Neural progenitor cell (in vitro differentiated cells): ENCODE measurements at places on chromosomes 13 and 19.

DNA sequence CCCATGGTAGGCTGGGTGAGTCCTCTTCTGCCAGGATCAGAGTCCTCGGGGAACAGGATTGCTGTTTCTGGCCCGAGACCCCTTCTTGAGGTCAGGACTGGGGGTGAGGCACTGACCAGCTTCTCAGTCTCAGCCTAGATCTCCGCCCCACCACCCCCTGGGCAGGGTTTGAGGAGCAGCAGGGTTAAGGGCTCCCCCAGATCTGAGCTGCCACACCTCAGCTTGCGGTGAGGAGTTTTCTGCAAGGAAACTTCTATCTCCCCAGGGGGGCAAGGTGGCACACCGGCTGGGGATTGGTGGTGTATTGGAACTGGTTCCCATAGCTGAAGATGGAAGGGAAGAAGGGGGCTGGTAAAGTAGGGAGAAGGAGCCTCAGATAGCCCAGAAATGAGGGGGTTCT lies 19.5 kb downstream of the CHST8 start:
- no peak for DNase-seq

- no peak for DNase-seq
These were observed 30.7 kb upstream of the IL17D start for GRCh38 chr13:20672772-20673171.

DNA sequence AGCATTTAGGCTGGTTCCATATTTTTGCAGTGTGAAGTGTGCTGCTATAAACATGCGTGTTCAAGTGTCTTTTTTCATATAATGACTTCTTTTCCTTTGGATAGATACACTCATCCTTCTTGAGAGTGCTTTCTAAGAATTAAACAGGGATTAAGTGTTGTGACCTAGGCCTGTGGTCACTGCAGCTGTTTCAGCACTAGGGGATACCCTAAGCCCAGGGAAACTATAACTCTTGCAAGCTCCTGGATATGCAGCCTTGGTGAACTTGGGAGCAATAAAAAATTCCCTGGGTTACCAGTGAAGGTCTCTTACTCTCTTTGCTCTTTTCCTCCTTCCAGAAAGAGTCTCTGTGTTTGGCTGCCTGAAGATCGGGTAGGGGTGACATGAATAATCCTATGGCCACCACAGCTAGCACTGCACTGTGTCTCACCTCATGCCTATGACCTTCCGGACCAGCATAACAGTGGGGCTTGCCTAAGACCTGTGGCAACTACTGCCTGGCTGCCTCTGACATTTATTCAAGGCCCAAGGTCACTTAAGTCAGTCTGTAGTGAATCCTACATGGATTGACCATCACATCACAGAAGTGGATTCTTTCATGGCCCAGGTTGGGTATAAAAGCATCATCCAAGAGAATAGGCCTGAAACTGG lies 799.7 kb downstream of the DACH1 start:
- DNase-seq: peak; percentile 40

DNA sequence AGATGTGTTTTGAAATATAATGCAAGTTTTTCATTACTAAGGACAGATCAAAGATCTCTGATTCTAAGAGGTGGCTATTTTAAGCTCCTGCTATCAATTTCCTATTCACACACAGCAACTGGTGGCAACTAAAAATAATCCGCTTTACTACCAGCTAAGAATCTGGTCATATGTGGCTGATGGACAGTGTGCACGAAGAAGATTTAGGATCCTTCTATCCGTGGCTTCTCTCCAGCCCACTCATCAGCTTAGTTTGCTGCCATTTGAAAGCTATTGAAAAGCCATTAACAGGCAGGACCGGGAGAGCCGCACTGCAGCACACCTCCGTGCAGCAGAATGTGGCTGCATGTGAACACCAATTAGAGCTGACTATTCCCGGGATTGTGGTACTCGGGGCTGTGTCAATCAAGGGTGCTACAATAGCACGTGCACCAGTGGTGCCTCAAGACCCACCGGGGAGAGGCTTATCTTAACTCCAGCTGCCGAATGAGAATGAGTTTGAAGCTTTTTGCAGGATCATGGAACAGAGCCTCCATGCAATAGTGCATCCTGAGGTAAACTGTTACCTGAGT lies at the start of gene MYO16:
Gene MYO16, plus strand, starts transcription at position 431 of the 572 bp plus-strand sequence. CDS start 234 bp downstream, outside the sequence.
- peak; percentile 80 for DNase-seq

GRCh38 chr13:36124236-36124822 lies 6.9 kb downstream of the DCLK1 start:
- DNase-seq: no peak

DNA sequence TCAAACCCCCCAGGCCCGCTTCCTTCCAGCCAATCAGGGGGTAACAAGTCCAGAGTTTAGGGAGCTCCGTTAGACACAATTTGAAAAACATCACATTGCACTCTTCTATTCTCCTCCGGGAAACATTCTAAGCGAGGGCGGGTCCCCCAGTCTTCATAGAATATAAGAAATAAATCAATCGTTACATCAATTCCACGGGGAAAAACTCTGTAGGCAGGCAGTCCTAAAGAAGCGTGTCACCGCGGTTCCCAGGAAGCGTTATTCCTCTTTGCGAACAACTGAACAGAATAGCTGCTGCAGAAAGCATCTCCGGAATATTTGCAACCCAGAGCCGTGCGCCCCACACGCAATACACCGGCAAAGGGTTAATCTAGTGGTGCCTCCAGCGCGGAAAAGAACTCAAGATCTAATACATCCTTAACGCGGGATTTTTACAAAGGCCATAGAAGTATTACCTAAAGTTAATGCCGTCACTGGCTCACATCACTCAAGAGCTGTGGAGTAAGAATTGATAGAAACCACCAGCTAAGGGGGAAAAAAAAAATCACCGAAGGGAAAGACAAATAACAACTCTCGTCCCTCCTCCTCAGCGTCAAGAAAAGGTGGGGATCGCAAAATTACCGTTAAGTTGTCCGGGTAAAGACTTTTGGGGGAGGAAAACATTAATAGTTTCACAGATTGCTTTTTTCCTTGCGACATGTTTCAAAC lies 65.1 kb downstream of the KCNRG start:
- DNase-seq: peak; percentile 41

DNA sequence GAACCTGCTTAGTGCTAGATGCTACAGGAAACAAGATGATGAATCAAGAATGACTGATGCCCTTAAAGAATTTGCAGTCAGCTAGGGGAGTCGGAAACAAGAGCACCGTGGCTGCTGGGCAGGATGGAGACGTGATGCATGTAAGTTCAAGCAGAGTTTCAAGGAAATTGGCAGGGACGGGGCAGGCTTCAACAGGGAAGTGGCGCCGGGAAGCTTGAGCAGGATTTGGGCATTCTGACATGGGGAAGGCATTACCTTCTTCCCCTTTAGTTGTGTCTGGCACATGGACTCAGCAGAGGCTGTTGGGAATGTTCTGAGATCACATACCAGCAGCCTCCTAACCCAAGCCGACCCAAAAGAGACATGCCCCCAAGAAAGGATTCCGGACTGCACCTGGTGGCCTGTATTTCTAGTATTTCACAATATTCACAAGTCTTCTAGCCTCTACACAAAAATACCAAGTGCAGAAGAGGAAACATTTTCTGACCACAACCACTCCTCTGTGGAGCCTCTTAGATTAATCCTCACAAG lies 138.2 kb downstream of the CRYL1 start:
- no peak for DNase-seq

GRCh38 chr19:40223135-40223822 lies 3.2 kb downstream of the CCNP start:
- DNase-seq: peak; percentile 33

- no peak for DNase-seq
These were observed 25.4 kb downstream of the ZNF558 start for GRCh38 chr19:8806661-8807060.

DNA sequence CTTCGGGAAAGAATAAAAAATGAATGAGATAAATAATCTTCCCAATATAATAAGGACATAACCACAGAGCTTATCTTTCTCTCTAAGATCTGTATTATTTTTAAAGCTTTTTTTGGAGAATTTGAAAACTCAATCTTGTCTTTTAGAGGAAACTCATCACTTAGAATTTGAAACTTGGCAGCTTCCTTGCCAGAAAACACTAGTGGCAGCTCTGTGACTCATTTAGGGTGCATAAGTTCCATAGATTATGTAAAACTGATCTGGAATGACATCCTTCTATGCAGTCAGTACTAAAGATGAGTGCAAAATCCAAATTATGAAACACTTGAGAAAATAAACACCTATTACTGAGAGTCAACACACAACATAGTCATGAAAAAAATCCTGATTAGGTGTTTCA lies 848.0 kb downstream of the DACH1 start:
- DNase-seq: no peak

DNA sequence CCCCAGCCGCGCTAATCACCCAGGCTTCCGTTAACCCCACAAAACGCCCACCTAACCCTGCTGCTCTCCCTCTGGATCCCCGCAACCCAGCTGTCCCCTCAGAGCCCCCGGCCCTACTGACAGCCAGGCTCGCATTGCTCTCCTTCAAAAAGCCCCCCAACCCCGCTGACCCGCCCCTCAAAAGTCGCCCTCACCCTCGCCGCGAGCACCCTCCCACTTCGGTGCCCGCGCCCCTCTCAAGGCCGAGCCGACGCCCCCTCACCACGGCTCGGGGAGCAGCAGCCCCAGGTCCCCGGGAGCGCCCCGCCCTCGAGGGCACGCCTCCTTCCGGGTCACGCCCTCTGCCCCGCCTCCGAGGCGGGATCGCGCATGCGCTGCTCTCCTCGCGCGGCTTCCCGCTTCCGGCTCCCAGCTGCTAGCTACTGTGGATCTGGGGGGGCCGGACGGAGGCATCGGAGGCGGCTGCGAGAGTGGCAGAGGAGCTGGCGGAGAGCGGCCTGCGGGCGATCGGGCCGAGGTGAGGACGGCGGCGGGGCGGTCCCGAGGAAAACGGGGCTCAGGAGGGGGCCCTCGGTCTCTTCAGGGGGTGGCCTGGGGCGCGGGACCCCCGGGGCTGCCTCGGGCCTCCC lies 46.1 kb downstream of the ARHGEF18 start:
- DNase-seq: peak; percentile 94

- no peak for DNase-seq
These were observed 1129.3 kb downstream of the SLITRK5 start for GRCh38 chr13:88800505-88800904.

GRCh38 chr19:4234142-4234861 lies 5.0 kb downstream of the EBI3 start:
- DNase-seq: no peak

DNA sequence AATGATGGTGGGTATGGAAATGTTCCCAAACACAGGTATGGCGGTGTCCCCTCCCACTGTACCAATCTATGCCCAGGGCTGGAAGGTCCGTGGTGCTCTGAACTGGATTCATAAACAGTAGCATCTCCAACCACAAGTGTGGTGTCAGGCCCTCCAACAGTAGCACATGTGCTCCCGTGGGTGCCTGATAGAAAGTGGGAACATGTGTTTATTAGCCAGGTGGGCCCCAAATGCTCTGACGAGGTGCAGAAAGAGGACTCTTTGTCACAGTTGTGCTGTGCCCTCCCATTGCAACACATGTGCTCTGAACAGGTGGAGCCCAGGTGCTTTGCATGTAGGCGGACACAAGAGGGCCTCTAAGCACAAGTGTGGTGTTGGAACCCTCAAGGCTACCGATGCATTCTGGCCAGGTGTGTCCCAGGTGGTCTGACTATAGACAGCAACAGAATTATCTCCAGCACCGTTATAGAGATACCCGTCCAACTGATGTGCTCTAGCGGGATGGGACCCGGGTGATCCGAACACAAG lies 75.4 kb upstream of the ZNF30 start:
- DNase-seq: no peak

DNA sequence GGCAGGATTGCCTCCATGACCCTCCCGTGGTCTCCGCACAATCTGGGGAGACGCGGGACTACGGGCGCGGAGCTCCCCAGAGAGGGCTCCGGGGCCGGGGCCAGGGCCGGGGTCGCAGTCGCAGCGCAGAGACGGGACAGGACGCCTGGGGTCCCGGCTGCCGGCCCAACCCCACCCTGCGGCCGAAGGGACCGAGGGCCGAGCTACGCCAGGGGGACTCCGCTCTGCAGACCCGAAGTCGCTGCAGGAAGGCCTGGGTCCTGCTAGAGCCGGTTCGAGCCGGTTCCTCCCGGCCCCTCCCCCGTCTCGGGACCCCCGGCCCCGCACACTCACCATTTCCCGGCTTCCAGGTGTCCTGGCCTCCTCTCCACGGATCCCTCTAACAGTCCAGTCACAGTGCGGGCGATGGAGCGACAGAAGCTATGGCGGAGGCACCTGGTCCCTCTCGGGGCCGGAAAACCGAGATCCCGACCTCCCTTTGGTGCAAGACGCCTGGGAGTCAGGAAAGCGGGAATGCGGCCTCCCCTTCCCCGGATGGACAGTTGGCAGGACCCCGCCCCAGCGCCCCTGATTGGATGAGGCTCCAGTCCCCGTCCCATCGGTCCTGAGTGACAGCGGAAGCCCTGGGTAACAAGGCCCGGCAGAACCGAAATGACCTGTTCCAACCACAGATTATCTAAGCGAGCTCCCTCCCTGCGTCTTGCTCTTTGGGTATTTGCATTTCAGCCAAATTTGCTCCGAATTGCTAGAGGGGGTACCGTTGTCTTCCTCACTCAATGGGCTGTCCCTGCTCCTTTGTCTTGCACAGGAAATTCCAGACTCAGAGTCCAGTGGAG lies at the start of gene ZNF625:
Gene ZNF625, minus strand, starts transcription at position 512 of the 836 bp plus-strand sequence. Its CDS starts 176 bp downstream, at position 336.
- DNase-seq: peak; percentile 97
